Cardiac muscle cell (in vitro differentiated cells and primary cell): ENCODE measurements at places on chromosomes 11 and 22.
A peak's percentile ranks its signal among the peaks of the same experiment; 100 is the strongest.

DNA sequence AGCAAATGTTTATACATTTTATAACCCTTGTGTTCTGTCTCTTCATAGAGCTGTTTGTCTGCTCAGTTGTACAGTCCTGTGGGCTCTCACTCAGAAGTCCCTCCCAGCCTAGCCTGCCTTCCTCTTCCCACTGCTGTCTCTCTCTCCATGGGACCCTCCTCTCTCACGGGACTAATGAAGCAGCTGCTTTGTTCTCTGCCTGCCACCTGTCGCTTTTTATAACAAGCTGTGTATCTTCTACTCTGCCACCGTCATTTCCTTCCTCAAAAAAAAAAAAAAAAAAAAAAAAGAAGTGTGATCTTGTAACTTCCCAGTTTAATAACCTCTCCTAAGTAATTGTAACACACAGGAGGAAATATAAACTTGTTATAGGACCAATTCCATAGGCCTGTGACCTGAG is 92.2 kb upstream of the ALKBH3 start:
- DNase-seq, result no peak

DNA sequence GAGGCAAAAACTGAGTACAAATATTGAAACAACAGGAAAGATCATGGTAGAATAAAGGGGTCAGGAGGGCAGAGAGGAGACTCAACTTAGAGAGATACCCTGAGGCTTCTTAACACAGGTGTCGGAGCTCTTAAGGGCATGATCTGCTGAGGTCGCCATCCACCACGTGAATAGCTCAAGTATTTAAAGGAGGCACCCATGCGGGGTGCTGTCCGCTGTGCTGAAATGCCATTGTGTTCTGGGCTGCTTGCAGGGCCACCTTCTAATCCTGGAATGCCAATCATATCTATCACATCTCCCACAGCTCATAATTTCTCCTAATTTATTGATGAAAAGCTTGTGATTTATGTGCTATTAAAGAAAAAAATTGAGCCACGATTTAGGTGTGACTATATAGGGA is 90.2 kb downstream of the SEZ6L start:
- DNase-seq, result peak; percentile 78

DNA sequence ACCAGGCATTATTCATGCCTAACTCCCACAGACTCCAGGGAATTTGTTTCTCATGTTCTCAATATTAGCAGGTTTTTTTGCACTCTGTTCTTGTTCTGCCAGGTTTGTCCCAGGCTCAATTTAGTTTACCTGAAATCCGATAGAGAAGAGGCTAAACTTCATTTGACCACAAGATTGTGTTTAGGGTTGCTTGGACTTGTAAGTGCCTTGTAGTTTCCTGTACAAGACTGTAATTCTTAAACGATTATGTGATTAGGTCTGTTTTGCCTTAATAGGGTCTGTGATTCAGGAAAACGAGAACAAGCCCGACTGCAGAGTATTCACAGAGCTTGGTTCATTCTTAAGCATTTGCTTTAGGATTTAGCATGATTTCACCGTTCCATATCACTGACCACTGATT is 1.8 kb downstream of the PRSS23 start:
- no peak for DNase-seq

DNA sequence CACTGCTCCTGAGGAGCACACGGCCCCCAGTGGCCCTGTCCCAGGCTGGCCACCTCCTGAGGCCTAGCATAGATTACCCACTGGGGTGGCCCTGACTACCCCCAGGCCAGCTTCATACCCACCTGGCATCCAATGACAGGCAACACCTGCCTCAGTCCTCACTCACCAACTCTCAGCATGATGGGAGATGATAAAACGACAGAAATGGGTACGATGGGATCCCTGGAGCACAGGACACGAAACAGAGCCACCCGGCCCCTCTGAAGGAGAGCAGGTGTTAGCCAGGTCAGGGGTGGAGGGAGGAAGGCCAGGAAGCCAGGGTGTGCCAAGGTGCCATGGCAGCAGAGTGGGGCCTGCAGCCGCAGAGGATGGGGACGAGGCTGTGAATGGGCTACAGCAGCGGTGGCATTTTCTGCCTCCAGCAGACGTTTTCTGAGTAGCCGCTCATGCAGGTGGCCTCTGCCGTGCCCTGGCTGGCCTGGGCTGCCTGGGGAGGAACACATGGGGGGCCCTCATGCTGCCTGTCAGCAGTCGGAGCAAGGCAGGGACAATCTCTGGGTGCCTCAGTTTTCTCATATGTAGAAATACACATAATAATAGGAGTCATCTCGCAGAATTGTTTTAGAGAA is 50.2 kb upstream of the FGF3 start:
- DNase-seq, result no peak

GRCh38 chr11:134801570-134801969 is 389.5 kb upstream of the B3GAT1 start:
- no peak for DNase-seq

- peak; percentile 26 for DNase-seq
Observed at GRCh38 chr11:9664276-9665171, 647 bp downstream of the SWAP70 start.

GRCh38 chr22:37279331-37280181 is 2.8 kb upstream of the CYTH4 start:
- no peak for DNase-seq

GRCh38 chr11:16347928-16348685 is 8.2 kb downstream of the SOX6 start:
- DNase-seq, result no peak

DNA sequence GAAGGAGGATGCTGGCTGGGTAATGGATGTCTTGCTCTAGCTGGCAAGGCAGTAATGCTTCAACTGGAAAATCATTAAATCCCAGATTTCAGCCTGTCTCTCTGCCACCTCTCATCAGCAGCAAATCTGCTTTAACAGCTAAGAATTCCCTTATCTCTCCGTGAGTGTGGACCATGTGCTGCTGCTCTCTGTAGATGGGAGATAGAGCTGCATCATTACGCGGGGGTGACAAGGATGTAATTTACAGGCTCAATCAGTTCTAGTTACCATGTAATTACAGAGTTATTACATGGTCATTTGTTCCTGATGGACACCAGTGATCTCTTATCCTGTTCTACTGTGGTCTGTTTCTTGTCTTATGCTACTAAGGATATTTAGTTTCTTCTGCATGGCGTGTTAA is 665.4 kb downstream of the NTM start:
- no peak for DNase-seq

GRCh38 chr11:68021167-68021787 is 9.2 kb upstream of the NDUFS8 start:
- peak; percentile 24 for DNase-seq

GRCh38 chr11:34859496-34859895 is 56.7 kb downstream of the APIP start:
- DNase-seq, result no peak

DNA sequence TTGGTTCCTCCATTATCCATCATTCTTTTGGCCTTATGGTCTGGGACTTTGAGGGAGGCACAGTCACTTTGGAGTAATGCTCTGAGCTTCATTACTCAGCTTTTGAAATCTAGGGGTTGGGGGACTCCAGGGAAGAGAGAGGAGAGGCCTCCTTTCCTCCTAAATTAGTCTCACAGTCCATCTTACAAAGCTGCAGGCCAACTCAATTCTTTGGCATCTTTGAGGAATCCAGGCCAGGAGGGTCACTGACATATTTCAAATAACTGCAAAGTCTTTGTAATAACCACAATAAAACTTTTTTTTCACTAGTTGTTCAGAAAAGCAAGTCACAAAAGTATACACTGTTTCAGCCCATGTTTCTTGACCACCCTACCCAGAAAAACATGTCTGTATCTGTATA is 73.3 kb upstream of the FAR1 start:
- DNase-seq, result no peak

DNA sequence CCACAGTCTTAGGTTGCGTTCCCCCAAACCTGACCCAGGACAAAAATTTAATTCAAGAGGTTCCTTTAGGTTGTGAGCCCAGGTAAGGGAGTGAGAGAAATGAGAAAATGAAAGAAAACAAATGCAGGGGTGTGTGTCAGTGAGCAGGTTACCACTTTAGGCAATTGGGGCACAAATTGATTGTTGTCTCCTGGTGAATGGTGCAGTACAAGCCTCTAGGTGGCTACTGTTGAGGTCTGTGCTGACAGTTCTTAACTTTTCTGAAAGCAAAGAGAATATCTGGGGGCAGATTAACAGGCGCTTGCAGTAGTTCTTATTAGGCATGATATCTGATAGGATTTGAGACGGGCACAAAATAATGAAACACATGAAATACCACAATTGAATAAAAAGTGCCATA is 894.6 kb downstream of the FAM181B start:
- DNase-seq, result no peak

- DNase-seq, result no peak
Observed at GRCh38 chr11:24497831-24498230, 978 bp downstream of the LUZP2 start.

DNA sequence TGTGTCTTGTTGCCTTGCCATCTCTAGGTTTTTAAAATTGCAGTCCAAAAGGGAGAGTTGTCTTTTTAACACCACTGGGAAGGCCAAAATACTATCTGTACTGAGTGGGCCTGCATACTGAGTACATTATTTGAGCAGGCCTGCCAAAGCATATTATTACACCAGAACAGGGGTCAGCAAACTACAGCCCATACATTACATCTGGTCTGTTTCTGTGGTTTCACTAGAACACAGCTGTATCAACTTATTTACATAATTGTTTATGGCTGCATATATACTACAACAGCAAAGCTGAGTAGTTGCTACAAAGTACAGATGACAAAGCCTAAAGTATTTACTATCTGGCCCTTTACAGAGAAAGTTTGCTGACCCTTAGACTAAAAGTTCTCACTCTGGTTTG is 74.0 kb downstream of the USP35 start:
- DNase-seq, result no peak

- DNase-seq, result no peak
Observed at GRCh38 chr22:23714596-23715578, 24.1 kb downstream of the RGL4 start.

DNA sequence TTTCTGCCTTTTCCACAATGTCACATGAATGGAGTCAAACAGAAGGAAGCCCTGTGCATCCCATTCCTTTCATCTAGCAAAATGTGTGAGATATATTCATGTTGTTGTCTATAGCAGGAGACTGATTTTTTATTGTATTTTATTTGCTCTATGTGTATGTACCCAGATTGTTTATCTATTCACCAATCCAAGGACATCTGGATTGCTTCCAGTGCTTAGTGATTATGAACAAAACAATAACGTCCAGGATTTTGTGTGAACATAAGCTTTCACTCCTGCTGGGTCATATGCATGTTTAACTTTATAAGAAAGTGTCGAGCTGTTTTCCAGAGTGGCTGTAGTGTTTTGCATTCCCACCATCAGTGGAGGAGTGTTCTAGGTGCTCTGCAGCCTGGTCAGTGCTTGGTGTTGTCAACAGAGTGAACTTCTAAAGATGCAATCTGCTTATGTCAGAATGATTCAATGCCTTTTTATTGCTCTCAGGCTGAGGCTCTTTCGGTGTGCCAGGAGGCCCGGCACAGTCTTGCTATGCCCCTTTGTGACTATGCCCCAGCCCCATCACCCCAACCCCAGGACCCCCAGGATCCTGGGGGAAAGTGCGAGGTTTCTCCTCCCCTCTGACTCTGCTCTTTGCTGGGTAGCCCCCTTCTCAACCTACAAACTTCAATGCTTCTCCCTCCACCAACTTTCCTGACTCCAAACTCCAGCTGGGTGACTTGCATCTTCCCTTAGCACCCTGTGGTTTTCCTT is 19.9 kb upstream of the SYT13 start:
- DNase-seq, result no peak

DNA sequence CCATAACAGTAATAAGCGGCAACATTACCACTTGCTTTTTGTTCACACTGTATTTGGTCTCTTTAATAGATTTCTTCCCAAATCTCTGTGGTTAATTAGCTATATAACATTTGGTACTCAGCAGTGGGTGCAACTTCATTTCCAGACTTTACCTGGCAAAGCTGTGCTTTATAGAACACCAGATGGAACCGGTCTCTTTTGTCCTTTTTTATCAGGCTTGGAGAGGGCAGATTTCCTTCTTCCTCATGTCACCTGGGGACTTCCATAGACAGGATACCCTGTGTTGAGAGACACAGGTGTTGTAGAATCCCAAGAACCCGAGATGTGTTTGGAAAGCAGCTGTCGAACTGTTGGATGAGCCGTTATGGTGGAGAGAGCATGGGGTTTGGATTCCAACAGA is 393.7 kb downstream of the NTM start:
- no peak for DNase-seq

DNA sequence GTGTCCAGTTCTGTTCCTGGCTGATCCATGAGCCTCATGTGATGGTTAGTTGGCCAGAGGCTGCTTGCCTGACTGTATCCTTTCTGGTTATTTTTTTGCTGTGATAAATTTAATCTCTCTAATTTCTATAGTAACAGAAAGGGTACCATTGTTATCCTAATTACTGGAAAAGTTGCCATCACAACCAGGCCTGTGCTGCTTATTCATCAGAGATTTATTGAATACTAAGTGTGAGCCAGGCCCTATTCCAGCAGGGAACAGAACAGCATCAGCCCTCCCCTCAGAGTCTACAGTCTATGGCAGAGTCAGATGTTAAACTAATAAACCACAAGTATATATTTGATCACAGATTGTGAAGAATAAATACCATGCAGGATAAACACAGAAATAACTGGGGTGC is 86.8 kb downstream of the DEPDC5 start:
- no peak for DNase-seq

DNA sequence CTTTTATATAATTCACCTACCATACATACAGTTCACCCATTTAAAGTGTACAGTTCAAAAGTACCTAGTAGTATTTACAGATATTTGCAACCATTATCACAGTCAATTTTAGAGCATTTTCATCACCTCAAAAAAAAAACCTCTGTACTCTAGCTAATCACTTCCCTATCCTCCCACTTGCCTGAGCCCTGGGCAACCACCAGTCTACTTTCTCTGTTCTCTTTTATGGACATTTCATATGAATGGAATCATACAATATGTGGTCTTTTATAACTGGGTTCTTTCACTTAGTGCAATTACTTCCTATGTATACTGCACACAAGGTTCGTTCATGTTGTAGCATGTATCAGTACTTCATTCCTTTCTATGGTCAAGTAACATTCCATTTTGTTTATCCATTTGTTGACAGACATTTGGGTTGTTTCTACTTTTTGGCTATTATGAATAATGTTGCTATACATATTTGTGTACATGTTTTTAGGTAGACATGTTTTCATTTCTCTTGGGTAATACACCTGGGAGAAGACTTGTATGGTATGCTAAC is 17.8 kb upstream of the NEU3 start:
- no peak for DNase-seq
